Daoy (cell line): ENCODE measurements at places on chromosomes 11 and 22. TPM values are rescaled to one million over a fixed set of nuclear protein-coding genes. Genes with fewer than 3 reads are reported as not detected.

DNA sequence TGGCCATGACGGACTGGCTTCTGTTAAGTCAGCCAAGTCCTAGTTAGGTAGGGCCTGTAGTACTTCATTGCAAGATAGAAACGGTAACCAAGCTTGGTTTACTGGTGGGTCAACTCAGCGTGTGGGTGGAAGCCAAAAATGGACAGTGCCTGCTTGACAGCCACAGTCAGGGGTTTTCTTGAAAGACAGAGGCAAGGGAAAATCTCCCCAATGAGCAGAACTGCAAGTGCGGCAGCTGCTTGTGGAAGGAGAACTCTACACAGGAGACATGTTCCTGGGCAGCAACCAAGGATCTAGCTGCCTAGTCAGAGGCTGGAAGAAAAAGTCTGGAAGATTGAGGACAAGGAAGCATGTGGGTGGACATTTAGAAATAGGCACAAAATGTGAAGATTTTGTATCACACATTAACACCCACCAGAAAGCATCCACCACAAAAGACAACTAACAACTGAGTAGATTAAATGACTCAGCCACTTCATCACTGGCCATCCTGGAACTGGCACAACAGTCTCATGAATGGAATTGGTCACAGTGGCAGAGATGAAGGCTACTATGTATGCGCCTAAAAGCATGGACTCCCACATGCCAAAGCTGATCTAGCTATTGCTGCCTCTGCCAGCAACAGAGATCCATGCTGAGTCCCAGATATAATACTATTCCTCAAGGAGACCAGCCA, 40.9 kb upstream of the SCUBE2 start:
- DNase-seq = no peak

GRCh38 chr11:102114032-102114431, 3.8 kb downstream of the YAP1 start:
- no peak for DNase-seq

GRCh38 chr11:6737872-6738466, 33.8 kb downstream of the OR2AG2 start:
- peak; percentile 32 for DNase-seq

DNA sequence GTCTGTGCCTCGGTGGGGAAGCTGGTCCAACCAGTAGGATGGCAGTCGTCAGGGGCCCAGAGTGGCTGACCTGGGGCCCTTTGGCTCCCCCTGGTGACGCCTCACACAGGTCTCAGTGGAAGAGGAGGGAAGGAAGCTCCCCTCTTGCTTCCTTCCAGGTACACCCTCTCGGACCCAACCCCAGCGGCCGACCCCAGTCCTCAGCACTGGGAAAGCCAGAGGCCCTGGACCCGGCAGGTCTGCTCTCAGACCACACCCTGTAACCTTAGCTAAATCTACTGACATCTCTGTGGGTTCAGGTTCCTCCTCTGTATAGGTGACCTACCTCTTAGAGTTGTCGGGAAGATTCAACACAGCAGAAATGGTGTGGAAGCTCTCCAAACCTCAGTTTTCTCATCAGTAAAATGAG, 3.4 kb upstream of the SCUBE1 start:
- DNase-seq = peak; percentile 67

DNA sequence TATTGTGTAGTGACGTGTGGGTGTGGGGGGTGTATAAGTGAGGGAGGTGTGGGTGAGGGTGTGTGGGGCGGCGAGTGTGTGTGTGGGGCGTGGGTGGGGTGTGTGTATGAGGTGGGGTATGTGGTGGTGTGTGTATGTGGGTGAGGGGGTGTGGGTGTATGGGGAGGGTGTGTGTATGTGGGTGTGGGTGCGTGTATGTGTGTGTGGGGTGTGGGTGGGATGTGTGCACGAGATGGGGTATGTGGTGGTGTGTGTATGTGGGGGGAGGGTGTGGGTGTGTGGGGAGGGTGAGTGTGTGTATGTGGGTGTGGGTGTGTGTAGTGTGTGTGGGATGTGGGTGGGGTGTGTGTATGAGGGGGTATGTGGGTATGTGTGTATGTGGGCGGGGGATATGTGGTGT, 205.5 kb downstream of the OPCML start:
- no peak for DNase-seq

GRCh38 chr22:22047266-22047665, 64.7 kb upstream of the TOP3B start:
- no peak for DNase-seq

- DNase-seq = no peak
Observed at GRCh38 chr11:119663279-119663678, 65.7 kb downstream of the NECTIN1 start.

SREBF2 gene
- total RNA-seq = 16.1 and 20.5 TPM in 2 replicates

GRIK4 gene
- 0.11 and 0.12 TPM in 2 replicates for total RNA-seq

ZBTB3 gene
- total RNA-seq = 9.2 and 11.7 TPM in 2 replicates
